ENCODE measurements at places on chromosomes 2 and 18. TPM values are rescaled to one million over a fixed set of nuclear protein-coding genes. Genes with fewer than 3 reads are reported as not detected.

Gene CXCR1
- total RNA-seq: 1.1 TPM

DNA sequence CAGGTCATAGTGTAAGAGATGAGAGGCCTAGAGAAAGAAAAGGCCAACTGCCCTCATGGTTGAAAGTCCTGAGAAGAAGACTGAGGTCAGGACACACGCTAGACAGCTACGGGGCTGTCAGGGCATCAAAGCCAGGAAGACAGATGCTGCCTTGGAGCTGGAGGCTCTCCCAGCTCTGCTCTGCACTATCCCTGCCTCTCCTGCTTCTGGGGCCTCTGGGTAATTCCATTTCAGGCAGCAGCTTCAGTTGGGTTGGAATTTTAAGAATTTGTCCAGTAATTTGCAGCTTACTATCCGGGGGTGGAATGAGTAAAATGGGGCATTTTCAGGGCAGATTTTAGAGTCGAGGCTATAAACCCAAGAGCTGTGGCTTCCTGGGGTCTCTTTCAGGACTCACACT lies 76.2 kb upstream of the CTAGE1 start:
- H3K27me3 ChIP-seq: no peaks in the 10 kb centered on the region
- no peak overlapping the region for H3K4me3 ChIP-seq
- DNase-seq: no peak
- H3K27ac ChIP-seq: no peak overlapping the region
- no peaks in the 10 kb centered on the region for H3K36me3 ChIP-seq

GRCh38 chr2:2270808-2271415 lies 60.2 kb downstream of the MYT1L start:
- no peak for DNase-seq
- no peaks in the 10 kb centered on the region for H3K27me3 ChIP-seq
- no peaks in the 10 kb centered on the region for H3K4me1 ChIP-seq
- no peaks in the 10 kb centered on the region for H3K36me3 ChIP-seq
- no peak overlapping the region for H3K4me3 ChIP-seq

Gene ICOS
- 52.0 TPM for total RNA-seq

- peaks cover 56% of the 10 kb centered on the region for H3K36me3 ChIP-seq
- H3K4me3 ChIP-seq: no peak overlapping the region
- H3K27ac ChIP-seq: no peak overlapping the region
- H3K4me1 ChIP-seq: peaks cover 74% of the 10 kb centered on the region
- no peak for DNase-seq
These were observed 32.2 kb upstream of the MCFD2 start for GRCh38 chr2:46947841-46948240.

DNA sequence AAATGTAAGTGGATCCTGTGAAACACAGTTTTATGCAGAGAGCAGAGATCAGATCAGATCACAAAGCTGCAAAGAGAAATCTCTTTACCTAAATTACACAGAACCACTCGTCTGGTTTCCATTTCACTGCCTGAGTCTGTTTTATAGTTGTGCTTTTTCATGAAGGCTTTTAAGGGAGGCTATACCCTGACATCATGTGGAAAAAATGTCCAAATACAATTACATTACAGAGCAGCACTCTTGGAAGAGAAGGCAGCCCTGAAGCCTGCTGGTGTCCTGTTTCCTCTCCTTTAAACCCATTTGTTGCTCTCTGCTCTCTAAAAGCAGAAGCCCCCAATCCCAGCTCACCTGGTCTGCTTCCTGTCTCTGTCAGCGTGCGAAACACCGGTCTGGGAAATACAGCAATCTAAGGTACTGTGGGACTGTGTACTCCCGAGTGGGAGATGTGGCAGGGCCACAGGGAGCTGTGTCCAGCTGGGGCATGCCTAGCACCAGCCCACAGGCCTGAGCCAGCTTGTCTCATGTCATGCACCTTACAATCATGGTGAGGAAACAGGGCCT lies 24.8 kb upstream of the ZFP36L2 start:
- H3K4me1 ChIP-seq: no peaks in the 10 kb centered on the region
- H3K27me3 ChIP-seq: no peaks in the 10 kb centered on the region
- no peak overlapping the region for H3K4me3 ChIP-seq
- H3K27ac ChIP-seq: no peak overlapping the region
- no peaks in the 10 kb centered on the region for H3K36me3 ChIP-seq
